HEK293T (cell line): ENCODE measurements at places on chromosomes 7 and 10.

DNA sequence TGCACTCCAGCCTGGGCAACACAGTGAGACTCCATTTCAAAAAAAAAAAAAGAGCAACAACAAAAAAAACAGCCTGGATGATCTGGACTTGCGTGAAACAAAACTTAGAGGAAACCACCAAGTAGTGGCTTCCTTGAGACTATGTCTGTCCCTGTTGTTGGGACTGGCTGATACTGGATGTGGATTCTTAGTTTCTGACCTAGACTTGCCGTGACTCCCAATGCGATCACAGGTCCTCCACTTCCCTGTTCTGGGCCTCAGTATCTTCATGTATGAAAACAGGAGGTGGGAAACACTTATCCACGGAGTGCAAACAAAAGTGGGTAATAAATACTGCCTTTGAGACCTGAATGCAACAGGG lies 125.7 kb downstream of the PRPF18 start:
- DNase-seq, result no peak

DNA sequence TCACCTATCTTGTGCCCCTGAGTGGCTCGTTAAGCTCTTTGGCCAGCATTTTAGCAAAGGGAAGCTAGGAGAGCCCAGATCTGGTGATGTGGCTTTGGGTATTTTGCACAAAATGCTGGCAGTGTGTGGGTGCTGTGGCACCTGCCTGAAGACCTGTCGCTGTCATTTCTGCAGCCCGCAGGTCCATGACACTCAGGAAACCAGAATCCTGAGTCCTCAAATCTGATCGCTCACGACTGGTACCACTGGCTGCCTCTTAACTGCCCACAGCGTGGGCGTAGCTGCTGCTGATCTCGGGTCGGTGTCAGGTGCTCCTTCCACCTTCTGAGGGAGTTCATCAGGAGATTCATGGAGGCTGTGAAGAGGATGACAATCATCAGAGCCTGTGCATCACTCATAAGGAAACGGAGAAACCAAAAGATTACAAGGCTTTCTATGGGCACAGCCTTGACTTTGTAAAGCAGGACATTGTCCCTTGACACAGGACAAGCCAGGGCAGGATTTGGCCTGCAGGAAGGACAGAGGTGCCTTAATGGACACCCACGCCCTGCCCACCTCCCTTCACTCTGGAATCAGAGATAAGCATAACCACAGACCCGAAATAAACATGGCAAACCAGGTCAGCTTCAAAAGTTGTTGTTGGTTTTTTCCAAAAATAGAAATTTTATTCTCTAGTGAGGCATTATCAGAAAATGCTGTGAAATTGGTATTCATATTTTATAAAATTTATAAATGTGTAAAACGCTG lies 71.0 kb upstream of the STK17A start:
- no peak for DNase-seq

GRCh38 chr7:81501220-81501619 lies 268.6 kb downstream of the HGF start:
- DNase-seq, result no peak

DNA sequence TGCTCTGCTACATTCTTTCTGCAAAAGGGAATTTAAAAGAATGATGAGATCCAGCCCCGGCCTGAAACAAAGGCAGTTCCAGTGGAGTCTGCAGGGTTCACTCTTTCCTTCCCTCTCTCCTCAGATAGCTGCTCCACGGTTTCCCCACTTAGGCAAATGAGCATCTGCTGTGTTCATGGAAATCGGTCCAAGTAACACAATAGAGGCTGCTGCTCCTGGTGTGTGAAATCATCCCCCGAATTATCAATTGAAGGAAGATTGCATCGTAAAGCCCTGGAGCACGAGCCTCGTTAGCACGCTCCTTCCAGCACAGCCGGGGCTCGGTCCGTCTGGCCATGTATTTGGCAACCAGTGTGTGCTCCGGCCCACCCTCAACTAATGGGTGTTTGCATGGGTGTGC lies 108.3 kb upstream of the DPP6 start:
- no peak for DNase-seq

DNA sequence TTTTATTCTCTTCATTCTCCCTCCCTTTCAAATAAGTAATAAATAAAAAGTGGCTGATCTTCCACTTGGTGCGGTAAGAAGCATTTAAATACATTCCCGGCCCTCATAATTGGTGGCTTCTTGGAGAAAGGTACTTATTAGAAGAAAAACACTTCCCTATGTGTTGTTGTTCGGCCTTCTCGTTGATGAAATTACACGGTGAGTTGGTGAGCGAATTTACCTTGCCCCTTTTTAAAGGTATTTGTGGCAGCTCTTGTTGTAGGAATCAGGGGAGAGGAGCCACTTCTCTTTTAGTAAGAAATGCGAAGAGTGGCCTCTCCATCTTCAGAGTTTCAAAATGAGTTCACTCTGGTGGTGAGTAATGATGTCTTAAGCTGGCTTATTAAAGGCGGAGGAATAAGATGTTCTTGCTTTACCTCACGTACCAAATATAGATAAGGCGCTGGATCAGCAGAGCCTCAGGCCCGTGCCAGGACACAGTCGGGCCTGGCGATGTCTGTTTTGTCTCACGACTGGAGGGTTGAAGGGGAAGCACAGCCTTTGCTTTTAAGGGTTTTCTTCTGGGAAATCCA lies 135.9 kb downstream of the CUX1 start:
- DNase-seq, result no peak

- no peak for DNase-seq
Measured at GRCh38 chr7:118185163-118185860, 1.3 kb downstream of the LSM8 start.

DNA sequence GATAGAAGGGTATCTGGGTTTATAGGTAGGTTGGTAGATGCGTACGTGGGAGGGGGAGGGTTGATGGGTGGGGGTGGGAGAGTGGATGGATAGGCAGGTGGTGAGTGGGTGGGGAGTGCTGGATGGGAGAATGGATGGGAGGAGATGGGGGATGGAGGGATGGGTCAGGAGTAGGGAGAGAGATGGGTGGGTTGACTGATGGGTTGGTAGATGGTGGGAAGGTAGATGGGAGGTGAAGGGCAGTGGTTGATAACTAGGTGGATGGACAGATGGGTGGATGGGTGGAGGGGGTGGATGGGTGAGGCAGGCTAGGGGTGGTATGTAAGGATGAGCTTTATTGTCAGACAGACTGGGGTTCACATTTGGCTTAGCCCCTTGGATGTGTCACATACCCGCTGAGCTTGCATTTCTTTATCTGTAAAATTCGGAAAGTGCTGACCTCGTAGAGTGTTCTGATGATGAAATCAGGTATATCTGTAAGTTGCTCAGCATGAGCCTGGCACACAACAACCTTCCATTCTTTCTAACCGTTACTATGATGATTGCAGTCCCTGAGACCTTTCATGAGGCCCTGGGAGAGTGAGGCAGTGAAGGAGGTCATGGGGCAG lies 34.3 kb downstream of the SLIT1 start:
- no peak for DNase-seq

GRCh38 chr7:157828190-157828589 lies 491.4 kb downstream of the DNAJB6 start:
- DNase-seq, result no peak
